ENCODE measurements at places on chromosomes 1 and 21. TPM values are rescaled to one million over a fixed set of nuclear protein-coding genes. Genes with fewer than 3 reads are reported as not detected.

DNA sequence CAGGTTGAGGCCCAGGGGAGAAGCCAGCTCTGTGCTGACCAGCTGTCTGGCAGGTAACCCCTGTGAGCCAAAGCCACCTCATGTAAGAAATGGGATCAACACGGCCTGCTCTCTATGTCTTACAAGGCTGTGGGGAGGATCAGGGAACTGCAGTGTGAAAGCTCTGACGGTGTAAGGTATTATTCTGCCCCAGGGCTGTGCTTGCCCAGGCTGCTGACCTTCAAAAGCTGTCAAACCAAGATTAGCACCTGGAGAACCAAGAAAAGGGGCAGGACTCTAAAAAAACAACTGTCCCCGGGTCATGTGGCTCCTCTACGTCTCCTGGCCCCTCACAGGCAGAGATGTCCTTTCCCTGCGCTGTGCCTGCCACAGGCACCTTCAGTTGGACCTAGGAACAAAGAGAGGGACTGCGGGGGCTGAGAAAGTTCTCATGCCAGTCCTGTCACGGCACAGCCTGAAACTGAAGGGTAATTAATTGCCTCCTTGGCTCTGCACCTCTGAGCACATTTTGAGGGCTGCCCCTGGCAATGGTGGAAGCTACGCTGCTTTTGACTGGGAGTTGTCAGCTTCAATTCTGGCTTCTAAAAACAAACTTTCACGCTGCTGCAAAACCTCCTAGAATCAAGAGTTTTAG, 77.6 kb downstream of the PGBD5 start:
- H3K36me3 ChIP-seq, result no peaks in the 10 kb centered on the region
- no peaks in the 10 kb centered on the region for H3K4me1 ChIP-seq
- H3K4me3 ChIP-seq, result no peak overlapping the region
- no peak for DNase-seq
- no peak overlapping the region for H3K27ac ChIP-seq
- H3K27me3 ChIP-seq, result no peaks in the 10 kb centered on the region

DNA sequence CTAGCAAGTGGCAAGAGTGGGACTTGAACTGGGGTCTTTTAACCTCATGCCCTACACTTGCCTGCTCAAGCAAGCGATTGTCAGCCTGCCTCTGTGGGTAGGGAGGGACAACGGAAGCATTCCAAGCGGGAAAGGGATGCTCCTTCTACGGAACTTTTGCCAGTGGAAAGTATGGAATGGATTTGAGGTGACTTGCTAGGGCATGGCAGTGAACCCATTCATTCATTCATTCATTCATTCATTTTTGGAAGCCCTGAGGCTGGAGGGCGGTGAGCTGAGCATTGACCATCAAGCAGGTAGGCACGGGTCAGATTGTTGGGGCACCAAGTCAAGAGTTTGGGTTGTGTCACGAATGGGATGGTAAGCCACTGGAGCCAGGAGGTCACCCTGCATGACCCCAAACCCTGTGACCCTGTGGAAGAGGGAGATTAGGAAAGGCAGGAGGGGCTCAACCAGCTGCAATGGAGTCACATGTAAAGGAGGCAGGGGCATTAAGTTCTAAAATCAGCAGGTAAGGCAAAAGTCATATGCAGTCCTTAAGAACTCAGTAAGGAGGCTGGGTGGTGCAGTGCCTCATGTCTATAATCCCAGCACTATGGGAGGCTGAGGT, 11.8 kb upstream of the CITED4 start:
- H3K27me3 ChIP-seq, result no peaks in the 10 kb centered on the region
- DNase-seq, result no peak
- H3K4me1 ChIP-seq, result peaks cover 7% of the 10 kb centered on the region
- no peaks in the 10 kb centered on the region for H3K36me3 ChIP-seq
- H3K4me3 ChIP-seq, result no peak overlapping the region
- no peak overlapping the region for H3K27ac ChIP-seq

DNA sequence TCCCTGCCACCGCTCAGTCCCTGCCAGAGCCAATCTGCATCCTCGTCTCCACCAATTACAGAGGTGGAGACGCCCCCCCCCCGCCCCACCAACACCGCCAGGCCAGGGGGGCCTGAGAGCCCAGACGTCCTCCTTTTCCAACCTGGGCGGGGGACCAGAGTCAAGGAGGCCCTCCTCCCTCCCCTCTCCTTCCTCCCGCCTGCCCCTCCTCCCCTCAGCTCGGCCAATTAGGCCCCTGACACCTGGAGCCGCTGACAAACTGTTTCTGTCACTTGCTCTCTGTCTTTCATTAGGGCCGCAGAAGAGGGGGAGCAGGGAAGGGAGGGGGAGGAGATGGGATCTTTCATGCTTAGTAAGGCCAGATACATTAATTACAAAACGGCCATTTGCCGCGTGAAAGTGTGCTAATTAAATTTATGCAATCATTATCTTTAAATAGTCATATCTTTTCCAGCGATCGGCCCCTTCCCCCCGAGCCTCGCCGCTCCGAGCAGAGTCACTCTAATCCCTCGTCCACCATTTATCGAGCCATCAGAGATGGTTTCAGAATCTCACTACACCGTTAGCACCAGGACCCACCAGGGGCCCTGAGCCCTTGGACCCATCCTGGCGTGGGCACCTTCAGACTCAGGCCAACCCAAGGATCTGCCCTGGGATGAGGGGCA, 94.7 kb downstream of the PAX7 start:
- H3K27ac ChIP-seq, result no peak overlapping the region
- H3K36me3 ChIP-seq, result no peaks in the 10 kb centered on the region
- H3K27me3 ChIP-seq, result peaks cover 6% of the 10 kb centered on the region
- DNase-seq, result no peak

PTPN22 gene
- 1.1 TPM for total RNA-seq

UBE2J2 gene
- total RNA-seq, result 79.4 TPM

DNA sequence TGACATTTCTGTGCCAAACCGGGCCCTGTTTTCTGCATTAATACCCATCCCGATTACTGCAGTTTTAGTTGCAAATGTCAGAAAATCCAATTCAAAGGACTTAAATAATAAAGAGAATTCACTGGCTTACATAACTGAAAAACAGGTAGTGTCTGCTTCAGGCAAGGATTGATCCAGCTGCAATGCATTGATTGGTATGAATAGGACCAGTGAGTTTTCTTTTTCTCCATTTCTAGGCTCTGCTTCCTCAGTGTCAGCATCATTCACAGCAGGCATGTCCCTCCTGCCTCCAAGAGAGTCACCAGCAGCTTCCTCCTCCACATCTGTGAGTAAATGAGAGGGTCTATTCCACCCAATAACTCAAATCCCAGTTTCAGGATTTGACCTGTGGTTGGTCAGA, 33.7 kb upstream of the ACTL8 start:
- no peaks in the 10 kb centered on the region for H3K4me1 ChIP-seq
- no peak overlapping the region for H3K27ac ChIP-seq
- H3K36me3 ChIP-seq, result no peaks in the 10 kb centered on the region

- no peaks in the 10 kb centered on the region for H3K27me3 ChIP-seq
- H3K36me3 ChIP-seq, result no peaks in the 10 kb centered on the region
- H3K27ac ChIP-seq, result no peak overlapping the region
- no peaks in the 10 kb centered on the region for H3K4me1 ChIP-seq
These were observed 260.5 kb upstream of the ADGRL2 start for GRCh38 chr1:81540216-81540615.

C1orf198 gene
- total RNA-seq, result 44.8 TPM

DNA sequence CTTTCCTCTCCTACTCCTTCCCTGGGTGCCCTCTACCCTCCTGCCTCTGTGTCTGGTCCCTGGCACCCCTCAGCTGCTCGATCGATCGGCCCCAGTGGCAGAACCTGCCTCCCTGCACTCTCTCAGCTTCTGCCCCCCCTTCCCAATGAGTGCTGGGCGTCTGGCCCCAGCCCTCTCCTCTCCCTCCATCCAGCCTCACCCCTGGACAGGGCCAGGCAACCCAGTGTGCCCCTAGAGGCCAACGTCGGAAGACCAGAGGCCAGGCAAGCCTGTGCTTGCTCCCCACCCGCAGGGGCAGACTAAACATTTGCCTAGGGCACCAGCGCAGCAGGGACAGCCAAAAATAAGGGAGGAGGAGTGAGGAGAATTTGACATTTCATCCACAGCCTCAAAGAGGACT, 43.5 kb downstream of the LGR6 start:
- no peak overlapping the region for H3K27ac ChIP-seq
- H3K27me3 ChIP-seq, result no peaks in the 10 kb centered on the region

- no peak for DNase-seq
- H3K27me3 ChIP-seq, result no peaks in the 10 kb centered on the region
- no peak overlapping the region for H3K4me3 ChIP-seq
- no peak overlapping the region for H3K27ac ChIP-seq
- H3K4me1 ChIP-seq, result no peaks in the 10 kb centered on the region
- no peaks in the 10 kb centered on the region for H3K36me3 ChIP-seq
These were observed 57.2 kb upstream of the CNIH3 start for GRCh38 chr1:224558904-224559303.

- H3K4me1 ChIP-seq, result no peaks in the 10 kb centered on the region
- H3K27ac ChIP-seq, result no peak overlapping the region
These were observed 2.5 kb downstream of the DISC1 start for GRCh38 chr1:231629132-231629531.

- peak overlapping the region; percentile 11 for H3K4me3 ChIP-seq
- peaks cover 80% of the 10 kb centered on the region for H3K4me1 ChIP-seq
- H3K27ac ChIP-seq, result peak overlapping the region; percentile 98
- H3K36me3 ChIP-seq, result no peaks in the 10 kb centered on the region
- no peaks in the 10 kb centered on the region for H3K27me3 ChIP-seq
These were observed 7.4 kb downstream of the SOX13 start for GRCh38 chr1:204080163-204080903.

DNA sequence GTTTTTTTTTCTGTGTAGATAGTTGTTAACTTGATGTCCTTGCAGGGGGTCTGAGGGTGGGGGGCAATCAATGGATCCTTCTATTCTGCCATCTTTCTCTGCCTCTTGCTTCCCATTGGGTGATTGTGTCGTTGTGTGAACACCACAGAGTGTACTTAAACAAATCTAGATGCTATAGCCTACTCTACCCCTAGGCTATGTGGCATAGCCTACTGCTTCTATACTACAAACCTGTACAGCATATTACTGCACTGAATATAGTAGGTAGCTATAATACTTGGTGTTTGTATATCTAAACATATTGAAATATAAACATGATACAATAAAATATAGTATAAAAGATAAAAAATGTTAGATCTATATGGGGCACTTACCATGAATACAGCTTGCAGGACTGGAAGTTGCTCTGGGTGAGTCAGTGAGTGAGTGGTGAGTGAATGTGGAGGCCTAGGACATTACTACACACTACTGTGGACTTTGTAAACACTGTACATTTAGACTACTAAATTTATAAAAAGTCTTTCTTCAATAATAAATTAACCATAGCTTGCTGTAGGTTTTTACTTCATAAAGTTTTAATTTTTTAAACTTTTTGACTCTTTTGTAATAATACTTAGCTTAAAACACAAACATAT, 105.4 kb downstream of the CENPF start:
- H3K27me3 ChIP-seq, result no peaks in the 10 kb centered on the region
- no peak overlapping the region for H3K27ac ChIP-seq
- no peaks in the 10 kb centered on the region for H3K36me3 ChIP-seq
- no peak for DNase-seq

DNA sequence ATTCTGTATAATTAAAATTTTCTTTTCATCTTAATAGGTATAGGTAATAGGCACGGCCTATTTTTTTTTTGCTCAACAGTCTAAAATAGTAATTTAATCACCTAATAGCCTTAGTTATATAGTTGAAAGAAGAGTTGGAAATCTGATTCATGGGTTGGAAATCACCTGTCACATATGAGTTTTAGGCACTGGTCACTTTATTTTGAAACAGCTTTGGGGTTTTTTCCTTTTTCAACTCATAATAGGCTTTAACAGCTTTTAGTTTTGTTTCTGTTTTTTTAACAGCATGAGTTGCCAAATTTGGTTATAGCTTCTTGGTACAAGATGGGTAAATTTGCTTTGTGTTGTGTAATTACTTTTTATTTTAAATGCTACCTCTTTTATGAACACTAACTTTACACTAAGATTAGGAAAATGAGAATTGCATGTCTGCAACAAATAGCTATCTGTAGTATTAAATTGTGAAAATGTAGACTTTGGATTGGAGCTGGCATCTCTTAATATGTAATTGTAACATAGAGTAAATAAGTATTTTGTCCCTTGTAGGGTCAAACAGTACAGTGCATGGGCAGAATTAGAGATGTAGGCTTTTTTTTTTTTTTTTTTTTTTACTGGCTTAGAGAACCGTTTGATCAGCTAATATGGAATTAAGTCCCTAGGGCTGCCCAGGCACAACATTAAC, 109.8 kb downstream of the OSBPL9 start:
- H3K27ac ChIP-seq, result no peak overlapping the region
- H3K36me3 ChIP-seq, result no peaks in the 10 kb centered on the region
- no peak for DNase-seq
- no peak overlapping the region for H3K4me3 ChIP-seq

DNA sequence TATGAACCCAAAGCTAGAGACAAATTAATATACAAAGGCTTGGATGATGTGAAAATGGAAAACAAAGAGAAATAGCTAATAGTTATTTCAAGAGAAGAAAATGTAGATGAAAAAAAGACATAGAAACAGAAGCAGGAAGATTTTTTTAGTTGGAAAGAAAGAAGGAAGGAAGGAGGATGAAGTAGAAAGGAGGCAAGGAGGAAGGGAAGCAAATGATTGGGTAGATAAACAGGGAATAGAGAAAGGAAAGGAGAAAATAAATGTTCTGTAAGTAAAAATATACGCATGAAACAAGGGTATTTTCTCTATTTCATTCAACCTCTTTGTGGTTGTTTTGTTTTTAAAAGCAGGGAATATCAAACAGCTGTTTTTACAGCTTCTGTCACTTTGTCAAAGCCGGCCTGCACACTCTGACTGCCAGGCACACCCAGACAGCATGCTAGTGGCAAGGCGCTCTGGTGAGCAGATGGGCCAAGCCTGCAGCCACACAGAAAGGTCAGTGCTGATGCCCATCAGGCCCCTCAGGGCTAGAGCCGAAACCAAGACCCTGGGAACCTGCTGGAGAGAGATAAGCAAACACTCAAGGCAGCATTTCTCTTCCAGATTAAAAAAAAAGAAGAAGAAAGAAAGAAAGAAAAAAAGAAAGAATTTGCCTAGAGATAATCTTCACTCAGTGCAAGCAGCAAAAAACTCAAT, 72.9 kb upstream of the CTTNBP2NL start:
- no peaks in the 10 kb centered on the region for H3K27me3 ChIP-seq
- H3K27ac ChIP-seq, result no peak overlapping the region
- no peak for DNase-seq
- no peaks in the 10 kb centered on the region for H3K36me3 ChIP-seq
